ENCODE measurements at places on chromosomes 16 and 17.

DNA sequence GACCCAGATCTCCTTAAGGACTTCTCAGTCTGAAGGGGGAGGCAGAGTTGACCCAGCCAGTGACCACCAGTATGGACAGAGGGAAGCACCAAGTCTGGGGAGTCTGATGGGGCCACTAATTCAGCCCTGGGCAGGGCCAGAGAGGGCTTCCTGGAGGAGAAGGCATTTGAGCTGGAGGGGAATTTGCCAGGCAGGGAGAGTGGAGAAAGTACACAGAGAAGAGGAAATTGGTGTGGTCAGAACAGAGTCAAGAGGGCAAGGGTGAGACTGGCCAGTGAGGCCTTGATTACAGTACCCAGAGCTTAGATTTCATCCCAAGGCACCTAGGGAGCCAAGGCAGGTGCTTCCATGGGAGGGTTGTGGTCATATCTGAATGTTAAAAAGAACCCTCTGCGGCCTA, 36.3 kb downstream of the MYO15A start:
- DNase-seq = no peak

GRCh38 chr17:11900041-11900476, 97.2 kb downstream of the ZNF18 start:
- DNase-seq = no peak

DNA sequence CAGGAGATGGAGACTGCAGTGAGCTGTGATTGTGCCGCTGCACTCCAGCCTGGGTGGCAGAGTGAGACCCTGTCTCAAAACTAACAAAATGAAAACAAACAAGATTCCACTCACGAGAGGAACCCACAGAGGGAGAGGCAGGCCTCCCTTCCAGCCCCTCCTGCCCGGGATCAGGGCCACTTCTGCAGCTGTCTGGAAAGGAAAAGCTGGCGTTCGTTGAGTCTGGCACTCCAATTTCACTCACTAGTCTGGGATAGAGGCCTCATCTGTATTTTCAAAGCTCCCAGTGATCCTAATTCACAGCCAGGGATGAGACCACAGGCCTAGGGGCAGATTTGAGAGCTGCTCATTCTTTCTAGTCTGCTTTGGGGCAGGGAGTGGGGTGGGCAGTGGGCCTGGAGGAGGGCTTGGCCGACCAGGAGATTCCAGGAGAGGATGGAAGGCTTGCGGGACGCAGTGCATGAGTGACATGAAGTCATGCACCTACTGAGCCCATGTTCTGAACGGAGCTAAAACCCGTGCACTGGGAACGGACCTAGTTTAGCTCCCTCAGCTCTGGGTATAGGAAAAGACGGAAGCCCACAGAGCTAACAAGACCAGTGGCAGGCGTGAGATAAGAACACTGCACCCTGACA, 54.0 kb downstream of the COTL1 start:
- no peak for DNase-seq

- DNase-seq = no peak
These were observed 273.8 kb downstream of the CDH13 start for GRCh38 chr16:82900559-82900958.

DNA sequence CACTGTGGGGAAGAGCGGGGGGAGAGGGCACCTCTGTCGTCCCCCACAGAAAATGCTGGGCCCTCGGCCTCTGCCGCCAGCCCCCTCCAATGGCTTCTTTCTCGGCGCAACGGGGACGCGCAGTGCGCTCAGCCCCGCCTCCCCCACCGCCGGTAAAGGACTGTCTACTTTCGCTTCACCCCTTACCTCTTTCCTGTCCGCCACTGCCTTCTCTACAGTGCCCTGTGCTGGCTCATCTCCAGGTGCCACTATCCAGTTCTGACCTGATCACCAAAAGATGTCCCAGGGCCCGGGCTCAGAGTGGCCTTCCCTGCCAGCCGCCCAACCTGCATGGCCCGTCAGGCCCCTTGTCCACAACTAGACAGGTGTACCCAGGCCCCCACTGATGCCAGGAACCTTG, 7.3 kb downstream of the ENDOV start:
- no peak for DNase-seq

DNA sequence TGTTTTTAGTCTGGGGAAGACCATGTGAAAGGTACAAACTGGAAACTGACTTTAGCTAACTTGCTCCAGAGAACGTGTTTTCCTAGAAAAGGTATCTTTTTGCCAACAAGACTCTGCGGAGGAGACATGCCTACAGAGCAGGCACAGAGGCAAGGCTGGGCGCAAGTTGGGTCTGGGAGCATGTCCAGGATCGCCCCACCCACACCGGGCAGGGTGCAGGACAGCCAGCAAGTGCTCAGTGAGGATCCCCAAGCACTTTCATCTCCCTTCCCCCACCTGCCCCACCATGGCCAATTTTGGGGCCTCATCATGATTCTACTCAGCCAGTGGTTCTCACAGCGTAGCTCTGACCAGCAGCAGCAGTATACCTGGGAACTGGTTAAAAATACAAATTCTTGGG, 18.2 kb upstream of the ROGDI start:
- no peak for DNase-seq

- DNase-seq = no peak
These were observed 6.5 kb downstream of the SETD1A start for GRCh38 chr16:30963925-30964511.

GRCh38 chr16:47977802-47978201, 178.0 kb downstream of the ABCC12 start:
- DNase-seq = no peak

- DNase-seq = no peak
These were observed 15.5 kb upstream of the RBFOX3 start for GRCh38 chr17:79626156-79626890.

- no peak for DNase-seq
These were observed 11.2 kb downstream of the FOXF1 start for GRCh38 chr16:86521236-86522197.

GRCh38 chr17:66364990-66365490, 62.6 kb downstream of the PRKCA start:
- DNase-seq = no peak

DNA sequence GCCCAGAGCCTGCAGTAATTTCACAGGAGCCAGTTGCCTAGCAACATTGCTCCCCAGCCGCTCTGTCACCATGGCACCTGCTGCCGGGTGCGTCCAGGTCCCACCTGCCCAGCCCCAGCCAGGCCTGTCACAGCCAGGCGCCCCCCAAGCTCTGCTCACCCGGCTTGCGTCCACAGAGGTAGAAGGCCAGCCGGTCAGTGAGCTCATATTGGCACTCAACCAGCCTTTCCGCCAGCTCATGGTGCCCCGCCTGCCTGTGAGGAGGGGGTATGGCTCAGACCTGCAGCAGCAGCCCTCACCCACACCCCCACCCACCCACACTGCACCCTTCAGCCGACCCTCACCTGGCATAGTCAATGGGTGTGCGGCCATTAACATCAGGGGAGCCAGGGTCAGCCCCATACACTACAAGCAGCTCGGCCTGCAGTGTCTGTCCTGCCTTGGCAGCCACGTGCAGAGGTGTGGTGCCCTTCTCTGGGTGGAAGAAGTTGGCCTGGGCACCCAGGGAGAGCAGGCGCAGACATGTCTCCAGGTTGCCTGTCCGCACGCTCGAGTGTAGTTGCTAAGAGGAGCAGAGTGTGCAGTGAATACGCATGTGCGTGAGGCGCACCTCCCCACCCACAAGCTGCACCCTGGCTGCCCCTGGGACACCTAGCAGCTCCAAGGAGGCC, 7.7 kb downstream of the GIT1 start:
- DNase-seq = no peak

DNA sequence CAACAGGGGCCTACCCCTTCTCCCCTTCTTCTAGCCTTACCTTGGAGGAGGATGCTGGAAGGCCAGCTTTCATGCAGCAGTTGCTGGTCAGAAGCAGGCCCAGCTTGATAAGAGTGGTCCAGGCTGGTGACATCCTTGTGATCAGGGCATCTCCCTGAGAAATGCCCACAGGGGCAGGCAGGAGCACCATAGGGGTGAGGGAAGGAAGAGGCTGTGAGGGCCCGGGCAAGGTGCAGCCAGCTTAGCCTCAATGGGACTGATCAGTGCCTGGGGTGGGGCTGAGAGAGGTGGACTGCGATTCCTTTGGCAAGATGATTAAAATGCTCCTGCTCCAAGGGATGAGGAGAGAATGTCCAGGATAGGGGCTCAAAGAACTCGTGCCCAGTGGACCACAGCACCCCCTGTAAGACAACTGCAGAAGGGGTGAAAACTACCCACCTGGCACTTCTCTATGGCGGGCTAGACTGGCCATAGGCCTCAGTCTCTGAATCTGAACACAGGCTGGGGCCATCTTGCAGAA, 9.5 kb upstream of the GALK1 start:
- no peak for DNase-seq

DNA sequence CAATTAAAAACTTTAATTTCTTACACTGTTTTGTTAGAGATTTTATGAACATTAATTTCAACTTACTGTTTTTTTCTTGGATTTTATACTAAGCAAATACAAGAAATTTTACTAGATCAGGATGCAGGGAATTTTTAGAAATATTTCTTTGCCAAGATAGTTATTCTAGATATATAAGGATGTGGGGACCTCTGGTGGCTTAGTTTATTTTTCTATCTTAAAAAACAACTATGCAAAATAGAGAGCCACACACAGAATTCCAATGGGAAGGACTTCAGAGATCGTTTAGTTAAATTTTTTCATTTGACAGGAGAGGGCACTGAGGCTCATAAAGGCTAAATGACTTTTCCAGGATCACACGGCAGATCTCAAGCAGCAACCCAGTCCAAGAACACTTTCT, 23.0 kb upstream of the CAPNS2 start:
- no peak for DNase-seq

DNA sequence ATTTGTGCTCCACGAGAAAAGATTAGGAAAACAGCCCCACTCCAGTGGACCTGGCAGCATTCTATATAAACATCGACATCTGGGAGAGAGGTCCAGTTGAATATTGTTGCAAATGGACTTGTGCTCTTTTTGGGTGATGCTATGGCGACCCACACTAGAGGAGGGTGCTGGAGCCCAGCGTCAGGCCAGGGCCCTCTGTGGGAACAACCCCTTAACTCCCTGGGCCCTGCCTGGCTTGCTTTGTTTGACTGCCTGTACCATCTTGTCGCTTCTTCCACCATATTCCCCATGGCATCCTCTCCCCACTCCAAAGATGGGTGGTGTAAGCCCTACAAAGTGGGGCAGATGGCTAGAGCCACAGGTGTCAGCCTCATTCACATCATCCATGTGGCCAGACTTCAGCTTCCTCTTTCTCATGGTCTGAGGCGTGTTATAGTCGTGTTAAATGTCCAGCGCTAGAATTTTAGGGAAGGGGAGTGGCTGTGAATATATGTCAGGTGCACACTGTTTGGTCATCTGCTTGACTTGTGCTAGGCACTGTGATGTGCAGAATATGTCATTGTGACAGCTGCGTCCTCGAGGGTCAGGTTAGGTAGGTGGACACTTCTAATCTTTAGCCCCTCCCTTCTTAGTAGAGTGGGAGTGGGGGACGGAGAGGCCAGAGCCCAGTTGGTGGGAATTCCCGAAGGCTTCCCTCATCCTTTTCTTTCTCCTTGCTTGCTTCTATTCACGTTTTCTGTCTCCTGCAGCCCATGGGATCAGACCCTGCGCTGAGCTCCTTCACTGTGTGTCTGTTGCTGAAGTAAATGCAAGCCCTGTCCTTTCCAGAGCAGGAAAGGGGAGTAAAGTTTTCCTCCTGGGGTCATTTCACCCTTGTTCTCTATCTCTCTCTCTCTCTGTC, 49.8 kb downstream of the MPRIP start:
- no peak for DNase-seq

DNA sequence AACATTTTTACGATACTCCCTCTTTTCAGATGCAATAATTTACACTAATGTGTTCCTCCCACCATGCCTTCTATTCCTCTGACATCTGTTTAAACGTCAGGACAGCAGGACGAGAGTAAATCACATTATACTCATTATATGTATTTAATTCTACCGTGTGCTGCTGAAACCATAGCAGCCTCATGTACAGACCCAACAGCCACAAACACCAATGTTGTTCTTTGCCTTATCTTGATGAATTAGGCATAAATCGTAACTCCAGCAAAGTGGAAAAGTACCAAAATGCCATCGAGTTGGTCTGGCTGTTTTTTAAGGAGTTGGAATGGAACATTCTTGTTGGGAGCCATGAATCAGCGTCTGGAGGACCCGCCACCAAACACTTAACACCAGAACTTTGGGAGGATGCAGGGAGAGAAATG, 82.9 kb upstream of the FOXF1 start:
- no peak for DNase-seq

DNA sequence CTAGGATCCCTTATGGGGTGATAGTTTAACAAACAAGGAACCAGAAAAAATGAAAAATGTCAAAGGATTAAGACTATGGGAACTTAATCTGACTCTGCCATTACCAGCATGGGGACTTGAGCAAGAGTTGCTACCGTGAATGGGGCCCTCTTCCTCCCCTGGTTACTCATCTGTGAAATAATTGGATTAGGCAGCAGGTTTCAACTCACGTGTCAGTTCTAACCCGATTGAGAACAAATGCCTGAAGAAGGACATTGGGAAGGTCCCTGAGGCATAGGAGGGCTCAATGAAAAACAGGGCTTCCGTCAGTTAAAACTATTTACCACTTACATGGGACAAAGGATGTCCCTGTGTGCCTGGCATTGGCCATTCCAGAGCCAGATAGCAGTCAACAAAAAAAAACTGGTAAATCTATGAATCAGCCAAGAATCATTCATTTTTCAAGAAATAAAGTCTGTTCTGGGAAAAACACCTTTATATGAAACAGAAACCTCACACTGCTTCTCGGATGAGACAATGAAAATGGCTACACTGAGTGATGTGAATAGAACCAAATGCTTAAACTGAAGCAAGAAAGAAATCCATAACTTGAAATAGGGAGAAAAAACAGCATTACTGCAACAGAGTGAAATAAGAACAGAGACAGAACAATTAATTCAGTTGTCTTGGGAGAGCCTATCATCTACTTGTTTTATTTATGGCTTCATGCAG, 104.3 kb downstream of the ADAMTS18 start:
- DNase-seq = no peak

GRCh38 chr17:47925678-47925988, 15.7 kb upstream of the PNPO start:
- no peak for DNase-seq

- no peak for DNase-seq
These were observed 20.3 kb downstream of the GPT2 start for GRCh38 chr16:46904471-46904870.

GRCh38 chr17:75228305-75228704, 22.8 kb downstream of the NUP85 start:
- DNase-seq = no peak

DNA sequence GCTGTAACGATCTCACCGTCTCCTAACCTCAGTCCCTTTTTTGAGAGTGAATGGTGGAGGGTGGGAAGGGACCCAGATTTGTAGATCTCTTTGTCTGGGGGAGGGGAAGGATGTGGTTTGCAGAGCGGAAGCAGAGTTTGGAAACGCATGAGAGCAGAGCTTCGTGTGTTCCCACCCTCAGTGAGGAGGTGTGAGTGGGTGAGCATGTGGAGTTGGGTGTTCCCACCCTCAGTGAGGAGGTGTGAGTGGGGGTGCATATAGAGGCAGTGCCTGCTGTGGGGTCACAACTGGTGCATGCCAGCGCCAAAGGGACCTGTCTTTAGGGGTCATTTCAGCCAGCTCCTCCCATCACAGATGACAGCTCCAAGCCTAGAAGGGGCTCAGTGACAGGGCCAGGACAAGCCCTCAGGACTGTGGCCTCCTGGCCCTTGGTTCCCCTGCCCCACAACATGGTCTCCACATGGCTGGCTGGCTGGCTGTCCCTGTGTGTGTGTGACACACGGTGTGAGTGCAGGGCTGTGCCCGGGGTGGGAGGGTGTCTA, 1.8 kb upstream of the CISD3 start:
- DNase-seq = no peak

- DNase-seq = no peak
These were observed 12.6 kb downstream of the UBN1 start for GRCh38 chr16:4859900-4860255.

GRCh38 chr16:54176376-54176901, 110.1 kb downstream of the IRX3 start:
- DNase-seq = no peak
